ENCODE measurements at places on chromosomes 6 and 20. TPM values are rescaled to one million over a fixed set of nuclear protein-coding genes. Genes with fewer than 3 reads are reported as not detected.
A peak's percentile ranks its signal among the peaks of the same experiment; 100 is the strongest.

The CD24 gene
- total RNA-seq, result 0.94 TPM

GRCh38 chr6:123316733-123317323 lies 319.9 kb downstream of the TRDN start:
- no peaks in the 10 kb centered on the region for H3K4me1 ChIP-seq
- H3K36me3 ChIP-seq, result no peaks in the 10 kb centered on the region
- H3K27me3 ChIP-seq, result no peaks in the 10 kb centered on the region
- H3K27ac ChIP-seq, result no peak overlapping the region

GRCh38 chr20:40958598-40958997 lies 70.0 kb upstream of the TOP1 start:
- H3K4me3 ChIP-seq, result no peak overlapping the region
- H3K27ac ChIP-seq, result no peak overlapping the region
- no peak for DNase-seq
- H3K36me3 ChIP-seq, result no peaks in the 10 kb centered on the region

DNA sequence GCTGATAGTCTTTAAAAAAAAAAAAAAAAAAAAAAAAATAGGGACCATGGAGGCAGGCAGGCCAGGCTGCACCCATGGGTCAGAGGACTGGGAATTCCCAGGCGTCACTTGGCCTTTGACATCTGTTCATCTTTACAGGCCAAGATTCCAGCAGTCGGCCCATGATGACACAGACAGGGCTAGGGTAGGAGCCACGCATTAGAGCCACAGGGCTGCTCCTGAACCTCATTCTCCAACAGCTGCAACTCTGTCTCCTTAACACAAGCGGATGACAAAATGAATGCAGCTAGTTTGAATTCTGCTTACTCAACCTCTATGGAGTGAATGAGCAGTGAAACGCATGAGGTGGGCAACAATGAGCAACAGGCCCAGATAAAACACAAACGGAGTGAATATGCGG lies 126.4 kb downstream of the LY86 start:
- no peaks in the 10 kb centered on the region for H3K4me1 ChIP-seq
- DNase-seq, result no peak
- no peaks in the 10 kb centered on the region for H3K27me3 ChIP-seq

GRCh38 chr6:130853555-130854183 lies 26.5 kb downstream of the SMLR1 start:
- H3K4me1 ChIP-seq, result no peaks in the 10 kb centered on the region
- no peak overlapping the region for H3K4me3 ChIP-seq
- DNase-seq, result no peak
- no peak overlapping the region for H3K27ac ChIP-seq
- no peaks in the 10 kb centered on the region for H3K27me3 ChIP-seq

DNA sequence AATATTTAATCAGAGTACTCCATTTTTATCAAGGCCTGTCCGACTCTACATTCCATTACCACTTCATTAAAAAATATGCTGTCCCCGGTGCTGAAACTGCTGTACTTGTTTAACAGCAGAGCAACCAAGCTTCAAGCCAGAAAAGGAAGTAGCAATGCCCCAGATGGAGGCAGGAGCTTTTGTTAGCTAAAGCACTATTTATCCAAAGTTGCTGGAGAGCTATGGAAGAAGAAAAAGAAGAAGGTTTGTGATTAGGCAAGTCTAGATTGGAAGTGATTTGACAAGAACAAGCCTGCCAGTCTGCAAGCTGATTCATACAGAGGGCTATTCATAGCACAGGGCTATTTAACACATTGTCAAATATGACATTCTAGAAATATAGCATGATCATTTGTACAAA lies 160.9 kb upstream of the SPTLC3 start:
- DNase-seq, result no peak
- no peak overlapping the region for H3K27ac ChIP-seq
- no peaks in the 10 kb centered on the region for H3K36me3 ChIP-seq
- H3K4me3 ChIP-seq, result no peak overlapping the region
- H3K4me1 ChIP-seq, result no peaks in the 10 kb centered on the region
- H3K27me3 ChIP-seq, result no peaks in the 10 kb centered on the region

GRCh38 chr6:28947831-28948270 lies 24.1 kb upstream of the TRIM27 start:
- H3K27ac ChIP-seq, result no peak overlapping the region
- H3K27me3 ChIP-seq, result no peaks in the 10 kb centered on the region
- no peak for DNase-seq

DNA sequence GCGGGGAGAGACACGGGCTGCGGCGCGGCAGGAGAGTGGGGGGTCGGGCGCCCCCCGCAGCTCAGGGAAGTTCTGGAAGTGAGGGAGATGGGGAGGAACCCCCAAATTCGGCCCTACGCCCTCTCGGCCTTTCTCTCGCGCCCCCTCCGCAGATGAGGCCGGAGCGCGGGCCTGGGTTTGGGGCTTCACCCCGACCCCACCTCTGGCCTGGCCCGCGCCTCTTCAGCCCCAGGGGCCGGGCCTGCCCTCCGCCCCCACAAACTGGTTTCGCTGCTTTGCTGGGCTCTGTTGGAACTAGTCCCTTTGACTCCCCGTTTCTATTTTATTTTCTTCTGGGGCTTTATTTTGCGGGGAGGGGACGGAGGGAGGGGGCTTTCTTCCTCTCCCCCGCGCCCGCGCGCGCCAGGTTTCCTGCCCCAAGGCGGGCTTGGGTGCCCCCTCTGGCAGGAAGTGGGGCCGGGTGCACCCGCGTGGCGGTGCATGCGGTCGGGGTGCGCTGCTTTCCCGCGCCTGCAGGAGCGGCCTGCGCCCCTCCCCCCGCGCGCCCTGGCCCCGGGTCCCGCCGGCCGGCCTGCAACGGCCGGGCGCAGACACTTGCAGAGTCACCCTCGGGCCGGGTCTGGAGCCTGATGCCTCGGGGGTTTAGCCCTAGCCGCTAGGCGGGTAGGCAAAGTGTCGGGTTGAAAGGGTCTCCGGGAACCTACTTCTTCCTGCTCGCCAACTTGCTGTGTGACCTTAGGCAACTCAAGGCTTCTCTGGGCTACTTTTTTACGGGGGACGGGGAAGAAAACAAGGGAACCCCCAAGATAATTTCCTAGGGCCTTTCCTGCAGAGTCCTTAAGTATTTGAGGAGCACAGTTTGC lies 1.3 kb downstream of the HMGA1 start:
- no peaks in the 10 kb centered on the region for H3K4me1 ChIP-seq
- H3K27ac ChIP-seq, result no peak overlapping the region
- peak; percentile 79 for DNase-seq
